NCI-H1417 (cell line): ENCODE measurements at places on chromosomes 16 and 17.

GRCh38 chr16:10226141-10226986 is 44.1 kb upstream of the GRIN2A start:
- DNase-seq, result no peak

GRCh38 chr17:35002876-35003551 is 22.7 kb downstream of the LIG3 start:
- no peak for DNase-seq

DNA sequence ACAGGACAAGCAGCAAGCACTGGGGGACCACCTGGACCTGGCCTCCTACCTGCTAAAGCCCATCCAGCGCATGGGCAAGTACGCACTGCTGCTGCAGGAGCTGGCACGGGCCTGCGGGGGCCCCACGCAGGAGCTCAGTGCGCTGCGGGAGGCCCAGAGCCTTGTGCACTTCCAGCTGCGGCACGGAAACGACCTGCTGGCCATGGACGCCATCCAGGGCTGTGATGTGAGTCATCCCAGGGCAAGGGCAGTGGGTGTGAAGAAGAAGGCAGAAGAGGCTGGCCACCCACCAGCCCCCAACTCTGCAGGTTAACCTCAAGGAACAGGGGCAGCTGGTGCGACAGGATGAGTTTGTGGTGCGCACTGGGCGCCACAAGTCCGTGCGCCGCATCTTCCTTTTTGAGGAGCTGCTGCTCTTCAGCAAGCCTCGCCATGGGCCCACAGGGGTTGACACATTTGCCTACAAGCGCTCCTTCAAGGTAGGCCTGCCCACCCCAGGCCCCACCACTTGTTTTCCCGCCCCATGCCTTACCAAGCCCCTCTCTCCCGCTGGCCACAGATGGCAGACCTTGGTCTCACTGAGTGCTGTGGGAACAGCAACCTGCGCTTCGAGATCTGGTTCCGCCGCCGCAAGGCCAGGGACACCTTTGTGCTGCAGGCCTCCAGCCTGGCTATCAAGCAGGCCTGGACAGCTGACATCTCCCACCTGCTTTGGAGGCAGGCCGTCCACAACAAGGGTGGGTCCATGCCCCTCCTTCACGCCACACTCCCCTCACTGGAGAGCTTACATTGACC is 7.3 kb downstream of the PLEKHG4 start:
- no peak for DNase-seq

DNA sequence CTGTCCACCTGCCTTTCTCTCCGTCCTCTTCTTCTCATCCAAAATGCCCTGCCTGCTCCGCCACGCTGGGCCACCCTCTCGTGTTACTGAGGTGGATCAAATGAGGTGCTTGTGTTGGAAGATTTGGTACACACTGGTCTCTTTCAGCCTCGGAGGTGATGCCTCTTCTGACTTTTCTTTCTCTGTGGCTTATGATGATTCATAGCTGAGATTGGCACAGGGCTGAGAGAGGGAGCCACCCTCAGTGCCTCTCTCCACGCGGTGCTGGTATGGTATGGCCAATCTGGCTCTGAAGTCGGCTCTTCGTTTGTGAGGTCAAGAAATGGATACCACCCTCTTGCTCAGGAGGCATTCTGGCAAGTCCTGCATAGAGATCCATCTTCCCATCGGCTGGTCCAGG is 82.4 kb downstream of the PLCG2 start:
- DNase-seq, result no peak
